ENCODE measurements at places on chromosomes 2 and 18. TPM values are rescaled to one million over a fixed set of nuclear protein-coding genes. Genes with fewer than 3 reads are reported as not detected.

The CEBPZ gene
- 45.3 TPM for total RNA-seq

The UGT1A8 gene
- total RNA-seq, result not detected

The SLC5A7 gene
- total RNA-seq, result 0.30 TPM

The DOK6 gene
- total RNA-seq, result 3.2 TPM

The CD28 gene
- total RNA-seq, result 2.2 TPM

The GLI2 gene
- total RNA-seq, result 3.3 TPM

The ZNF512 gene
- 29.5 TPM for total RNA-seq

The SAG gene
- total RNA-seq, result not detected

The ATOH8 gene
- total RNA-seq, result 44.9 TPM

The RUFY4 gene
- not detected for total RNA-seq

The RALB gene
- total RNA-seq, result 65.8 TPM

The NAT8 gene
- not detected for total RNA-seq

The PTRHD1 gene
- total RNA-seq, result 24.6 TPM

The REL gene
- total RNA-seq, result 33.6 TPM

The LRATD1 gene
- total RNA-seq, result 8.0 TPM

The PAX3 gene
- not detected for total RNA-seq

The STARD7 gene
- total RNA-seq, result 147 TPM

The SOWAHC gene
- total RNA-seq, result 20.8 TPM

The SCN9A gene
- 13.6 TPM for total RNA-seq

The PDIA6 gene
- 167 TPM for total RNA-seq

The CYP27A1 gene
- 273 TPM for total RNA-seq

The TUBB8B gene
- total RNA-seq, result 0.47 TPM

The DSG1 gene
- total RNA-seq, result not detected

The HOXD10 gene
- not detected for total RNA-seq

The DSEL gene
- 11.1 TPM for total RNA-seq

The TMEFF2 gene
- total RNA-seq, result not detected

The CD226 gene
- total RNA-seq, result 5.4 TPM

The SH3YL1 gene
- total RNA-seq, result 42.2 TPM

The REG3G gene
- total RNA-seq, result not detected

The FAP gene
- total RNA-seq, result 3.4 TPM

The L3MBTL4 gene
- total RNA-seq, result 16.9 TPM

The ZNF521 gene
- total RNA-seq, result 12.7 TPM

The MC5R gene
- total RNA-seq, result not detected

The UGT1A5 gene
- total RNA-seq, result 0.27 TPM

The REG1B gene
- total RNA-seq, result not detected

The RAPH1 gene
- 63.8 TPM for total RNA-seq

The LOXHD1 gene
- 2.9 TPM for total RNA-seq

The PROKR1 gene
- not detected for total RNA-seq

The MYO5B gene
- total RNA-seq, result 23.3 TPM

The STARD6 gene
- not detected for total RNA-seq

The PAIP2B gene
- total RNA-seq, result 7.7 TPM

The BOLL gene
- total RNA-seq, result not detected

The CNTNAP5 gene
- not detected for total RNA-seq

The ZC3H6 gene
- total RNA-seq, result 18.0 TPM

The STK39 gene
- 12.6 TPM for total RNA-seq
